Immature natural killer cell (primary cell): ENCODE measurements at places on chromosomes 12 and 14. TPM values are rescaled to one million over a fixed set of nuclear protein-coding genes. Genes with fewer than 3 reads are reported as not detected.

Gene TOMM20L
- not detected for polyA plus RNA-seq

- peaks cover 7% of the 10 kb centered on the region for H3K27me3 ChIP-seq
- no peak overlapping the region for H3K27ac ChIP-seq
- no peak for DNase-seq
- no peaks in the 10 kb centered on the region for H3K36me3 ChIP-seq
- H3K4me3 ChIP-seq, result peak overlapping the region; percentile 4
Observed at GRCh38 chr12:111387747-111388323, 17.9 kb upstream of the SH2B3 start.

GRCh38 chr12:74906224-74906623 is 303.4 kb downstream of the KCNC2 start:
- no peak overlapping the region for H3K4me3 ChIP-seq
- no peak overlapping the region for H3K27ac ChIP-seq
- DNase-seq, result no peak
- H3K4me1 ChIP-seq, result no peaks in the 10 kb centered on the region

GRCh38 chr14:33040372-33041140 is 101.9 kb downstream of the NPAS3 start:
- H3K4me1 ChIP-seq, result no peaks in the 10 kb centered on the region
- no peaks in the 10 kb centered on the region for H3K36me3 ChIP-seq

GRCh38 chr12:66852765-66853164 is 173.9 kb upstream of the GRIP1 start:
- no peaks in the 10 kb centered on the region for H3K36me3 ChIP-seq
- H3K4me1 ChIP-seq, result peaks cover 4% of the 10 kb centered on the region
